ENCODE measurements at places on chromosomes 6 and 20.

GRCh38 chr20:60905919-60906318 lies 346.1 kb upstream of the CDH4 start:
- no peak for DNase-seq

DNA sequence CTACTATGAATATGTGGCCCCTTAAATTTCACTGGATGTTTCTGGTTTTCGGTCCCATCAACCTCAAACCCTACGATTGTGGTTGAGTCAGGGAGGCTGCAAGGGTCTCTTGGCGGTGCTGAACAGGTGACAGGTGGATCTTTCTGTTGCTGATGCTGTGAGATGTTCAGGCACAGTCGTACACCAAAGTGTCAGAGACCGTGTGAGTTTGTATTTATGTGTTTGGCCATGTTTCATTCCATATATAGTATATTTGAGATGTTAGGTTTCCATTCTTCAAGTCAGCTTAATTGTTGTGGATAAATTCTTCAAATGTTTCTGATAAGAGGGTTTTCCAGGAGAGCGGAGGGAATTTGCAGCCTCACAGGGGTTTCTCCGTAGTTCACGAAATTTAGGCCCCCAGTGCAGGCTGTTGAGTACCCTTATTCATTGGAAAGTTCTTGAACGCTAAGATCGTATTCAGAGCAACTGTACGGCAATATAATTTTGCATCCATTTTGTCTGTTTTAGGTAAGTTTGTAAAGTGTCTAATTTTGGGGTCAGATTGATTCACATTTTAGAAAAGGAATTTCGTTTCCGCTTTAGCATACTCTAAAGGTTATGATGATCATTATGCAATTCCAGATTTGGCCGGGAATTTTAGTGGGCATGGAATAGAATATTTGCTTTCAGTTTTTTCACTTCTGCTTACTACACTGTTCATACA lies 1.2 kb downstream of the TAB2 start:
- DNase-seq = no peak

GRCh38 chr6:36130667-36131510 lies 576 bp downstream of the MAPK13 start:
- no peak for DNase-seq

GRCh38 chr6:33988121-33989015 lies 157.5 kb downstream of the GRM4 start:
- DNase-seq = no peak

DNA sequence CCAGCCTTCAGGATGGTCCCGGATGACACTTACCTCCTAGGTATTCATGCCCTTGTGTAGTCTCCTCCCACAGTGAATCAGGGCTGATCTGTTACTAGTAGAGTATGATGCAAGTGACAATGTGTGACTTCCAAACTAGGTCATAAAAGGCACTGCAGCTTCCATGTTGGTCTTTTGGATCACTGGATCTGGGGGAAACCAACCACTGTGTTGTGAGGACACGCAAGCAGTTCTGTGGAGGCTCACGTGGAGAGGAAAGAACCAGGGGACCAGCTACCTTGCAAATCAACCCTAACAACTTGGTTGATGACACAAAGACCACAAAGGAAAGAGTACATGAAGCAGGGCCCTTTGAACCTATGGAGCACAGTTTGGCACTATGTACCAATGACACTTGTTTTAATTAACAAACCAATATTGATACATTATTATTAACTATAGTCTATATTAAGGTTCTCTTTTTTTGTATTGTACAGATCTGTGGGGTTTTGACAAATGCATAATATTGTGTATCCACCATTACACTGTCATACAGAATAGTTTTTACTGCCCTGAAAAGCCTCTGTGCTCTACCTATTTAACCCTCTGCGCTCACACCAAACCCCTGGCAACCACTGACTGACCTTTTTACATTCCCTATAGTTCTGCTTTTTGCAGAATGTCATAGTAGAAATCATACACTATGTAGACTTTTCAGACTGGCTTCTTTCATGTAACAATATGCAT lies 16.3 kb upstream of the SDCBP2 start:
- no peak for DNase-seq

GRCh38 chr6:67935976-67936477 lies 699.1 kb upstream of the ADGRB3 start:
- no peak for DNase-seq

All from stimulated activated CD4-positive, alpha-beta T cell treated with anti-CD3 and anti-CD28 coated beads, Interleukin-15, amount 100 ng/mL, for 1 hour (primary cell).